ENCODE measurements at places on chromosomes 2 and 18.

DNA sequence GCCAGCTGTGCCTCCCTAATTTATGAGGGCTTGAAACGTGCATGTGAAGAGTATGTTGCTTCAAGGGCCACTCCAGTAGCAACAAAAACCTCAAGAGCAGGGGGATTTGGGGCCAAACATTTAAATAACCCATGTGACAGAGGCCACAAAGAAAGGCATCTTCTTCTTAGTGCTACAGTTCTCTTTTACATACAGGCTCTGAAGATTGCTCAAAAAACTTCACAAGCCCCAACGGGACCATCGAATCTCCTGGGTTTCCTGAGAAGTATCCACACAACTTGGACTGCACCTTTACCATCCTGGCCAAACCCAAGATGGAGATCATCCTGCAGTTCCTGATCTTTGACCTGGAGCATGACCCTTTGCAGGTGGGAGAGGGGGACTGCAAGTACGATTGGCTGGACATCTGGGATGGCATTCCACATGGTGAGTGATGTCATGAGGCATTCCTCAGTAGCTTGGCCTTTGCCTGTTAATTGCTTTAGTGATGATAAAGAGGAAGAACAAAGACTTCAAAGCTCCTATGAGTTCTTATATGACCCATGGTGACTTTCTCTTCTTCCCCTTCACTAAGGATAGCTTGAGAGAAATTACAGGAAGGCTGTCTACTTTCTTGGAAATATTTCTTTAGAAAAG, 40.1 kb downstream of the NRP2 start:
- DNase-seq: no peak

GRCh38 chr18:55220523-55220922, 261.3 kb upstream of the CCDC68 start:
- no peak for DNase-seq

DNA sequence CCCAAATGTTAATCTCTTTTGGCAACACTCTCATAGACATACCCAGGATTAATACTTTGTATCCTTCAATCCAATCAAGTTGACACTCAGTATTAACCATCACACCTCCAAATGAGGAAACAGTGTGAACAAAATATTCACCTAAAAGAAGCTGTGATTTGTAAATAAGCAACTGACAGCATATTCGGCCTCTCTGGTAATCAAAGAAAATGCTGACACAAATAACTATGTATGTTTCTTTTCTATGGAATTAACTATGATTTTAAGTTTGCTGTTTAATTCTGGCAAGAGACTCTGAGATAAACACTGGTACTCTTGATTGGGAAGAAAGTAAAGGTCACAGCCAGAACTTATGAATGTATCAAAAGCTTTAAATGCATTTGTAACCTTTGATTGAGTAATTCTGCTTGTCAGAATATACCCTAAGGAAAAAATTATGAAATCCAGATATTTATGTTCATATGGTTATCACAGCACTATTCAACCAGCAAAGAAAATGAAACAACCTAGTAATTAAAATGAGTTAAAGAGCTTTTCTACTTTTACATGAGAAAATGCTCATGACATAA, 3.6 kb upstream of the GYPC start:
- DNase-seq: no peak

- no peak for DNase-seq
Measured at GRCh38 chr2:161344692-161345091, 36.5 kb downstream of the PSMD14 start.

DNA sequence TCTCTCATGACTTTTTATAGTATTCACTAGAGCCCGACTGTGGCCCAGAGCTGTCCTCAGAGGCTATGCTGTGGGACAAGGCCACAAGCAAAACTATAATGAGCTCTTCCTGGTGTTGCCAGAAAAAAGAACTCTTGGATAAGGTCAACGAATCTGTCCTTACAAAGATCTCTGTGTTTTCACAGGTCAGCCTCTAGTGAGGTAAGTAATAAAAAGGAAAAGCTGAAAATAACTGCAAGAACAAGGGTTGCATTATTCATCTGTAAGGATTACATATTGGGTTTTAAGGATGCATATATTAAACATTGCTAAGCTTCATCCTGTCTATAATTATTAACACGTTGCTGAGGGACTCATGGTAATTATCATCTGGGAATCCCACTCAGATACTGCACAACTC, 62.8 kb upstream of the ATL2 start:
- DNase-seq: no peak

DNA sequence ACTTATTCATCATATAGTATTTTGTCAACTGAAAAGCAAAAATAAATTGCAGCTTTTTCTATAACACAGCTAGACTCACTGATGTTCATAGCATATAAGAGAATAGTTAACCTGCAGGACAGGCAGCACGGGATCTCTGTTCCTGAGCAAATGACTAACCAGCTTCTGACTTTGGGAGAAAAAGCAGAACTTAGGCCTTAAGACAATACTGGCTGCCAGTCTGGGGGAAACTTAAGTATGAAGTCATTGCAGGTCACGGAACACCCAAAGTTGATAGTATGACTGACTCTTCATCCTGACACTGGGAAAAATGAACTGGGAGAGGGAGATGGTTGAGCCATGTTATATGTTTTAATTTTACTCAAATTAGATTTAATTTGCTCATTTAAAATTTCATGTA, 113.0 kb downstream of the DPP4 start:
- no peak for DNase-seq

GRCh38 chr2:153575171-153575853, 96.8 kb upstream of the RPRM start:
- DNase-seq: no peak

DNA sequence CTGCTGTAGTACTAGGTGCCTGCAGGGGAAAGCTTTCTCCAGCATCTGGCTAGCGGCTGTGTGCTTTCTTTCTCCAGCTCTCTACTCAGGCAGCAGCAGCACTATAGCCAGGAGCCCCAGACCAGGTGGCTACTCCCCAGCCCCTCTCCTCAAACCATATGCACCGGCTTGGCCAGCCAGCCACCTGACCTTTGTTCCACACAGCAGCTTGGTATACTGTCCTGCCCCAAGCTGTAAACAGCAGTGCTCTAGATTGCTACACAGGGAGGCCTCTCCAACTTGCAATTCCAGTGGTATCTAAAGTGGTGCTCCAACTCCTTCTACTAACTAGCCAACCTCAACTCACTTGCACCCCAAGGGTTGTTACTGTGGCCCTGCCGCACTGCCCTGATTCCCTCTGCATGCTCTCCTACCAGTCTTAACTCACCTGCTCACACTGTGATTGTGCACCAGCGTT, 19.6 kb downstream of the LDAH start:
- DNase-seq: no peak

- DNase-seq: peak; percentile 36
Measured at GRCh38 chr2:219722276-219722879, 94.9 kb downstream of the SLC4A3 start.

- peak; percentile 50 for DNase-seq
Measured at GRCh38 chr2:147469471-147469870, 375.4 kb upstream of the ACVR2A start.

All from fibroblast of skin of scalp (primary cell).